ENCODE measurements at places on chromosomes 13 and 19. TPM values are rescaled to one million over a fixed set of nuclear protein-coding genes. Genes with fewer than 3 reads are reported as not detected.

DNA sequence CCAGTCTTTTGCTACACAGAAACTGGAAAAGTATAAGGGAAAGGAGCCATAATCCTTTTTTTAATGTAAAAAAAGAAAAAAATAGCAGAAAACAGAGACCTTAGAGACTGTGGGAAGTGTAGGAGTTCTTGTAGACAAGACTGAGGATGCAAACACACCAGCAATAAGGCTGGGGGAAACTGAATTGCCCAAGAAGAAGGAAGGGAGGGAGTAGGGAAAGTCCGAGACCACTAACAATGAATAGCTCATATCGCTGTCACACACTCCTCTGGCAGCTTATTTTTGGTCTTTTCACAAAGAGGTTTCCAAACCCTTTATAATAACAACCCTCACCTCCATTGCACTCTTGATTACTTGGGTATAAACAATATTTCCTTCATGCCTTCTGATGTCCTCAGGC lies 952.0 kb downstream of the SLITRK5 start:
- no peak overlapping the region for H3K27ac ChIP-seq
- no peak overlapping the region for H3K4me3 ChIP-seq
- no peaks in the 10 kb centered on the region for H3K4me1 ChIP-seq
- H3K27me3 ChIP-seq = no peaks in the 10 kb centered on the region

GRCh38 chr19:23415561-23416191 lies 20.4 kb upstream of the ZNF91 start:
- no peak overlapping the region for H3K27ac ChIP-seq
- DNase-seq = no peak
- peak overlapping the region; percentile 2 for H3K4me3 ChIP-seq
- no peaks in the 10 kb centered on the region for H3K4me1 ChIP-seq
- H3K27me3 ChIP-seq = no peaks in the 10 kb centered on the region

GRCh38 chr19:2171349-2172145 lies 7.8 kb downstream of the DOT1L start:
- peak overlapping the region; percentile 92 for H3K27ac ChIP-seq
- no peaks in the 10 kb centered on the region for H3K27me3 ChIP-seq
- peaks cover 2% of the 10 kb centered on the region for H3K36me3 ChIP-seq
- H3K4me1 ChIP-seq = peaks cover 62% of the 10 kb centered on the region

DNA sequence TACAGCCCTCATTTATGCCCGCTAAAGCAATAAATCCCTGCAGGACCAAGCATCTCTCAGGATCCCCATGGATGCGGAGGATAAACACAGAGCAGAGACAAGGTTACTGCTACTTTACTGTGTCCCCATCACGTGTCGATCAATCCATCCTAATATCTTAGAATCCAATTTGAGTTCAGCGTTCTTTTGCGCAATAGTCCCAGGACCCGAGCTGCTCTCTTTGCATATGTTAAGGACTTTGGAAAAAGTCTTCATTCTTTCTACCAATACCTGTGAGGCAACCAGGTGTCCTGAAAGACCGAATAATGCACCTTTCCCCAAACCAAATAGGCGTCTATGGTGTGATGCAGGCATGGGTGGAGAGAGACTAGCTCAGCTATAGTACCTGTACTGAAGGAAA lies 38.0 kb upstream of the URAD start:
- H3K27ac ChIP-seq = no peak overlapping the region
- no peaks in the 10 kb centered on the region for H3K36me3 ChIP-seq
- DNase-seq = no peak
- H3K27me3 ChIP-seq = no peaks in the 10 kb centered on the region
- H3K4me1 ChIP-seq = peaks cover 27% of the 10 kb centered on the region

GRCh38 chr19:38812841-38813320 lies at the start of gene LGALS4:
Gene LGALS4 (minus strand): TSS chr19:38812945. CDS start chr19:38812886, 59 bp downstream.
- no peak within 1 kb of the TSS for H3K4me3 ChIP-seq
- H3K4me1 ChIP-seq = peaks cover 24% of the 10 kb centered on the region
- H3K27ac ChIP-seq = peak within 1 kb of the TSS; percentile 30

DNA sequence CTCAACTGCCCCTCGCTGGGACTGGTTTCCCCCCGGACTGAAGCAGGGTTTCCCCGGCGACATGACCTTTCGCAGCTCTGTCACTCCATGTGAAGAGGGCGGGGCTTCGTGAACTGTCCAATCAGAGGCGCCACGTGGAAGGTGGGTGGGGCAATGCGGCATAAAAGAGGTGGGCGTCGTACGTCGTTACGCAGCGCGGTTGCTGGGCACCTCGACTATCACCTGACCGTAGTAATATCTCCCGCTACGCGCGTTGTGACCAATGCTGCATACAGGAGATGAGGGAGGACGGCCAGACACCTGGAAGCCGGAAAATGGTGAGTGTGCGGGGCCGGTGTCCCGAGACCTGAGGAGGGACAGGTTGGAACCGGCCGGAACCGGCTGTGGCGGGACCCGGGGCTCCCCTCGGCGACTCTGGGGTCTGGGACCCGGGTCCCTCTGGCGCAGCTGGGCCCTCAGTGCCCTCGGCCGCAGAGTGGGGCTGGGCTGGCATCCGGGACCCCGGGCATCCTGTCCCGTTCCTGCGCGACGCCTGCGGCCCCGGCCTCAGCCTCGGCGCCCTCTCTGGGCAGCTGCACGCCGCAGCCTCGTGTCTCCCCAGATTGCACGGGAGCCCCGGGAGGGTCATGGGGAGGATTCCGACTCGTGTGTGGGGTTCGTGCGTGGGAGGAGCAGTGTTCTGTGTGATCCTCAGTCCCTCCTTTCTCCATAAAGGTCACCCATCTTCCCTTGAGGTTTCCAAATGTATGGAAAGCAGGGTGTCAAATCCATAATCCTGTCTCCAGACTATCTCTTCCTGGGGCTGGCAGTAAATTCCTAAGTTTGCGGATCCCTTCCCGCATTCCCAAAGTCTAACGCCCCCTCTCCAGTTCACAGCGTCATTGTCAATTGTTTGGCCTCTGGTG lies 32.2 kb downstream of the ZNF136 start:
- H3K4me1 ChIP-seq = no peaks in the 10 kb centered on the region
- H3K4me3 ChIP-seq = no peak overlapping the region
- H3K27me3 ChIP-seq = no peaks in the 10 kb centered on the region
- no peak for DNase-seq
- no peak overlapping the region for H3K27ac ChIP-seq

GRCh38 chr13:20673715-20674114 lies 29.8 kb upstream of the IL17D start:
- no peak overlapping the region for H3K4me3 ChIP-seq
- DNase-seq = no peak
- no peak overlapping the region for H3K27ac ChIP-seq
- H3K4me1 ChIP-seq = no peaks in the 10 kb centered on the region
- no peaks in the 10 kb centered on the region for H3K27me3 ChIP-seq
- no peaks in the 10 kb centered on the region for H3K36me3 ChIP-seq

The TYROBP gene
- total RNA-seq = not detected

The TRPC4 gene
- not detected for total RNA-seq
